ENCODE measurements at places on chromosomes 5 and 9.

DNA sequence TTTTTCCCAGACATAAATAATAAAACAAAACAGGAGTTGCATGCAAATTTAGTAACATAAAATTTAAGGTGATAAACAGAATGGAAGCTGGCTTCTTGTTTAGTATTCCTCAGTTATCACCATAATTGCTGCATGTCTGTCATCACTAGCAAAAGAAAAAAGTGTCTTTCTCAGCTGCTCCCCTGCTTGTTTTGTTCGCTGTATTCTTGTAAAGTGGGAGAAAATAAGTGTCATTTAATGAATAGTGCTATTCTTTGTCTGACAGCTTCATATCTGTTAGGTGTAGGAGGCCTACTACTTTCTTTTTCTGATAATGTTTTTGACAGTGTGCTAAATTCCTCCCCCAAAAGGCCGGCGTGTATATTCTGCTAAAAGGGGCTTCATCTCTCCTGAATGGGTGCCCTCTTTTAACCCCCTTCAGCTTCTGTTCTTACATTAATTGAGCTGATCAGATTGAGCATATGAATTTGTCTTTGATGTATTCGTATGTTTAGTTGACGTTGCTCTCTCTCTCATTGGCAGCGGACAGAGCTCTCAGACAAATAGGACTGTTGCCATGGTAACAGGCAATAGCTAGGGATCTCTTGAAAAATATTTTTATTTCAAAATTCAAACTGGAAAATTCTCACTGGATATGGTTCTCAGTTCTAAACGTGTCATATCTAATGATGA, 303.8 kb downstream of the KIAA0825 start:
- DNase-seq: no peak

- no peak for DNase-seq
These were observed 28.7 kb downstream of the TLE4 start for GRCh38 chr9:79600466-79600865.

DNA sequence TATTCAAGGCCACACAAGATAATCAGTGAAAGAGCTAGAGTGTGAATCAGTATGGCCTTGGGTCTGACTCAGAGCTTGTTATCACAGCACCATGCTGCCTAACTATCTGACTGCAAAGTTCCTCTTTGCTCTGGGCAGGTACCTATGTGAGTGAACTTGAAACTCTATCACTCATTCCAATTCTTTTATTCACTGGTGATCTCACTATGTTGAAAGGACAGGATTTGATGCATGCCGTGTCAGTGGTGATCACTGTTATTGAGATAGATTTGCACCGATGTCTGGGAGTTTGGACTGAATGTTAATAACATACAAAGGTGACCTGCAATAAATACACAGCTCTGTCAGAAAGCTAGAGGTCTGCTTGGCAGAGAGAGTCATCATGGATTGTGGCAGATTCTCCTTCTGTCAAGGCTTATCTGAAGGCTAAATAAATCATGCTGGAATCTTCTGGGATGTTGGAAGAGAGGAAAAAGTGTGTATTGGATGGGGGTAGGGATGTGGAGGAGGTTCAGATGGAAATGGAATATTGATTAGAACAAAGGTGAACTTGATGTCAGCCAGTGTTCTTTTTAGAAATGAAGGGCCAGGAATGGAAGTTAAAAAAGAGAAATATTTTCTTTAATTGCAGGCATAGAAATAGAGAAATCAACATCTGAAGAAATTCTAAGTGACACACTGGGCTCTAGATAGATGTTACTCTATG, 91.8 kb upstream of the TNC start:
- no peak for DNase-seq

- DNase-seq: no peak
These were observed 819.1 kb upstream of the GRAMD2B start for GRCh38 chr5:125604104-125604503.

DNA sequence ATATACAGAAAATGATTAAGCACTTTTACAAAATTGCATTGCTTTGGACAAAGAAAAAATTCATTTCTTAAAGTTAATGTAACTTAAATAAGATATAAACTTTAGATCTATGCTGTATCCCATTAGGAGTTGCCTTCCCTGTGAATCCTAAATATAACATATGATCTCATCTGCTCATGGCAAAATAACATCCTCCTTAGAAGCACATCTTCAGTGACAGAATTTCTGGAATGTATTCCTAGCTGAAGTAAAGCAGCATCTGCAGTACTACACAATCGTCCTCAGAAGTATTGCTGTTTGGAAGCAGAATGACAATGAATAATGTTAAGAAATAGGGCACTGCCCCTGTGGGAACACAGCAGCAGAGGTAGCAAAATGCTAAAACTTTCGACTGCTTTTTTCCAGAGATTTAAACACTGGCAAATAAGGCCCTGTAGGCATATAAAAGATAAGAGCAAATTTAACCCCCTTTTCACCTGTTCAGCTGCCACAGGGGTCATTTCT, 571.0 kb downstream of the PTPRD start:
- no peak for DNase-seq

DNA sequence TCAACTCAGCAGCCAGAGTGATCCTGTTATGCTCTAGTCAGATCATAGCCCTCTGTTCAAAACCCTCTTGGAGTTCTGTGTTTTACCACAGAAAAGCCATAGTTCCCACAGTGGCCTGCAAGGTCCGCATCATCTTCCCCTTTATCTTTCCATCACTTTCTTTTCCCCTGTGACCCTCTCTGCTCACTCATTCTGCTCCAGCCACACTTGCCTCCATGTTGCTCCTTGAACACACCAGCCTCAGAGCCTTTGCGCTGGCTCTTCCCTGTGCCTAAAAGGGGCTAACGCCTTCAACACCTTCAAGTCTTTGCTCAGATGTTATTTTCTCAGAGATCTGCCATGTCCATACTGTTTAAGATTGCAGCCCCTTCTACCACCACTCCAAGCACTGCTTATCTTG, 26.3 kb downstream of the CSF2 start:
- no peak for DNase-seq

DNA sequence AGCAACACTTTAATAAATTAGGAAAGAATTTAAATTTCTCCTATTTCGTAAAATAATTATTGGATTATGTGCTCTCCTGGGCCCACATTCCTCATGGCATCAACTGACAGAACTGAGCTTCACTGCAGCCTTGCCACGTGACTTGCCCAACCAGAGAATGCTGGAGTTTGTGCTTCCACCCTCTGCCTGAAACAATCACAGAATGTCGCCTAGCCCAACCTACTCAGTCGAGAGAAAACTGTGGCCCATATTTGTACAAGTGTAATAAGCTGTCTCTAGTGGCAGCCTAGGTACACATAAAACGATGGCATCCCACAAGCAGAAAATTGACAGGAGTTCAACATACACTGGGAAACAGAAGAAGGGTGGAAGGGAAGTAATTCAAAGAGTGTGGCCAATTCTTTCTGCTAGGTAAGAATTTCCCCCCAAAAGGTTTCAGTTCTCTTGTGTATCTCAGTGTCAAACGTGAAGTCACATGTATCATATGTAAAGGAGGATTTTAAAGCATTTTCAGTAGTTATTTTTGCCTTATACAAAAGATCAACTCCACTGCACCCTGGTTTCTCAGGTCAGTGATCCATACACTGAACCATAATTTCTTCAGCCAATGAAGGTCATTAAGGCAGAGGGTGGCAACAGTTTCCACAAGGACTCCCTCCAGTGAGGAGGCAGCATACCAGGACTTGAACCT, 41.7 kb downstream of the ZNF608 start:
- no peak for DNase-seq

GRCh38 chr9:95815961-95816360, 59.5 kb upstream of the ERCC6L2 start:
- DNase-seq: no peak

- no peak for DNase-seq
These were observed 21.0 kb upstream of the RHOBTB3 start for GRCh38 chr5:95709967-95710650.

DNA sequence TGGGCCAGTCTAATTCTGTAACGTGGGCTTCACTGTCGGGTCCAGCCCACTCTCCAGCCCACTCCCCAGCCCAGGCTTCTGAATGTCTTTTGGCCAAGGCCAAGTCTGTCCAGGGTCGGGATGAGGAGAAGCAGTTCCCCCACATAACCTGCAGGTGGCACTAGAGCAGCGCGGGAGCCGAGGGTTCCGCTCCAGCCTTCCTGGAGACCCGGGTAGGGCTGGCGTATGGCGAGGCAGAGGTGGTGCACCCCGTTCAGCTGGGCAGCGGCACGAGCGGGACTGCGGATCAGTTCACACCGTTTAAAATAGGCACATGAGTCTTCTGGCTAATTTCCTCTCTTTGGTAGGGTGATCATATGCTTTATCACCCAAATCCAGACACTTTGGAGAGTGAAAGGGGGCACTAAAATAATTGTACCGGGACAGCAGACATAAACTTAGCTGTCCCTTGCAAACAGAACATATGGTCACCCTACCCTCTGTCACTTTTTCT, 185.9 kb downstream of the MSX2 start:
- peak; percentile 28 for DNase-seq

GRCh38 chr9:109270441-109270840, 50.4 kb downstream of the EPB41L4B start:
- no peak for DNase-seq

DNA sequence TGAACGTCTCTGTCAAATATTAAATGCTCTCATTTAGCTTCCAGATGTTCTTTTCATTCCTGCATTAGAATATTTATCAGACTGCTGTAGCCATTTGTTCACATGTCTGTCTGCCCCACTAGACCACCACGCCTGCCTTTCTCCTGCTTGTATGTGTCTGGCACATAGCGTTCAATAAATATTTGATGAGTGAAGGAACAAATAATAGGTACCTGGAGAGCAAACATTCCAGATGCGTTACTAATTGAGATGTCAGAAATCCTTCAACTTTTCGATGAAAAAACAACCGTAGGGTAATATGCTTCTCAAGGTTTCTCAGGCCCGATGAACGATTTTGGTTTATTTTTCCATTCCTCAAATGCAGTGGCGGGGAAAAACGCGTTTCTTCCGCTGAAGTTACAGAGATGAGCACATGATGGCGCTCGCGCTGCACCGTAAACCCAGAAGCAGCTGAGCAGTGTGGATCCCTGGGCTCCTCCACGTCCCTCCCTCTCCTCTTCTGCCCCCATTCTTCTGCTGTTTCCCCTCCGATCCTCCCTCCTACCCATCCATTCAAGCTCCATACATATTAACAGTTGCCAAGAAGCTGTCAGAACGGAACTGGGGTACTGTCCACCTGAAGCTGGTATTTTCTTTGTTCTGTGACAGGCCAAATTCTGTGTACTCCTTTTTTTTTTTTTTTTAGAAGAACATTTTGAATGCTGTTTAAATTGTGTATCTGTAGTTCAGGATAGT, 245.4 kb downstream of the MPDZ start:
- DNase-seq: no peak

- DNase-seq: no peak
These were observed 361.3 kb downstream of the ENC1 start for GRCh38 chr5:74279244-74279643.

GRCh38 chr9:129624947-129625346, 1.0 kb upstream of the NTMT1 start:
- DNase-seq: no peak

DNA sequence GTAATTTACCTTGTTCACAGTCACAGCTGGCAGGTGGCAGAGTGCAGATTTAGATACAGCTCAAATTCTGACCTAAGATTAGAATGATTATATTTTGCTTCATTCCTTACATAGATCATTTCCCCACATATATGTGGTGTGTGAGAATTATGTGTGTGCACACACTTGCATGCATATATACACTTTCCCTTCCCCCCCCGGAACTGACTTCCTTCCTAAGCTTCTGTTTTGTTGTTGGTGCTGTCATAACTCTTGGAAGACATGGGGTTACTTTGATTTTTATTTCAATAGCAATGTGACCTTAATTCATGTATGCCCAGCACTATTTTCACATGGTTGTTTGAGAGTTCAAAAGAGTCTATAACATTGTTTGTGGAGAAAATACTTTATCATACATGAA, 112.8 kb downstream of the CMYA5 start:
- DNase-seq: no peak

DNA sequence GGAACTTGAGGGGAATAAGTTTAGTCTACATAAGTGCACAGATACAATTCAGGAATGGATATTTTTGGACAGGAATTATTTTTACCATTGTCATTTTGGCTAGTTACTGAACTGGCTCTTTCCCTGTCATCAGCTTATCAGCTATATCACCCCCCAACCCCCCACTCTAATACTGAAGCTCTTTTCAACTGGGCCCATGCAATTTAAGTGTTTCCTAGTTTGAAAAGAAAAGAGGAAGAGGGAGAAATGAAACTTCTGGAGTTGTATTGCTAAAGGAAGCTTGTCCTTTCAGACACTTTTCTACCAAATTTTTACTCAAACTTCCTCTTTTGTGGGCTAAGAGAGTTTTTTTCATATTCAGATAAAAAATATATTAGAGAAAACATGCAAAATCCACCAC, 18.5 kb upstream of the TIMD4 start:
- DNase-seq: no peak

- DNase-seq: no peak
These were observed 62.2 kb downstream of the RASEF start for GRCh38 chr9:83000765-83001164.

GRCh38 chr9:130890870-130891687, 5.5 kb downstream of the QRFP start:
- DNase-seq: no peak

DNA sequence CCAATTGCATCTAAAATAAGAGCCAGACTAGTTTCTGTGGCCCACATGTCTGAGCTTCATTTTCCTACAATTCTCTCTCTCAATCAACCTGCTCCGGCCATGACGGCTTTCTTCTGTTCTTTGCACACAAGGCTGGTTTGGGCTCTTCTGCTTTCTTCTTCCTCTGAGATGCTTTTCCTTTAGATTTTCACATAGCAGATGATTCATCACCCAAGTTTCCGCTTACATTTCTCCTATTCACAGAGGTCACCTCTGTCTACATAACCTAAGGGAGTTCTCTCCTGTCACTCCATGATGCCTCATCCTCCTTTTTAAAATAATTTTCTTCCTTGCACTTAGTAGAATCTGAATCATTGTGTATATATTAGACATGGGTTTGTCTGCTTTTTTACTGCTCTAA, 334.6 kb upstream of the TUSC1 start:
- no peak for DNase-seq

DNA sequence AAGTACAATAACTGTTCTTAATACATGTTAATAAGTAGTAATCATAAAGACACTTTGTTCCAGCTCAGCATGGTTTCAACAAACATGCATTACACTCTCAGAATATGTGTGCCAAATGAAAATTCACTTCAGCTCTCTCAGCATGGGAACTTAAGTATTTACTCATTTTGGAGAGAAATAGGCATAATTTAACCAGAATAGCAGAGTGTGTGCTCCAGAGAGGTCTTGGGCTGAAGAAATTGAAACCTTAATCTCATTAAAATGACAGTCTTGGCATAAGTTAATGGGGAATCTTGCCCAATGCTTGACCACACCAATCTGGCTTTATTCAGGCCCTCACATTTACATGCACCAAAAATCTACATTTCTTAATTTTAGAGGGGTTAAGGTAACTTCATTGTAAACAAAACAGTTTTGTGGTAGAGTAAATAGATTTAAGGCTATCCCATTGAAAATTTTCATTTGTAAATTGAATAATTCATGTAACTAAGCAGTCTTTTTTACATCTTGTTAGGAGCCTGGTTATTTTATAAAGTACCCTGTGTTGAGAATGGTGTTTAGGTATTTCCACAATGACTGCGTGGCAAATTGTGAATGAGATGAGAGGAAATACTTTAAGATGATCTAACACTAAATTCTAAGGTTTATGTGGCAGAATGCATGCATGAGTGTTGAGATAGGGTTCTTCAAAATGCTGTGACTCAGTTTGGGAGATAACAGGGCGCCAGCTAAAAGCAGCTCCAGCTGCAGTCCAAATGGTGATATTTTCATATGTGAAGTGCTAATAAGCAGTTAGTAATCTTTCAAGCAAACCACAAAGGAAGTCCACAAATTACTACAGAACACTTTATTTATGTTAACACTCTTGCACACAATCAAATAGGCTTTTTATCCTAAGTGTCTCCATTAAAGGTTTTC, 11.3 kb upstream of the LOX start:
- DNase-seq: no peak

All from NCI-H187 treated with DMSO at 0.1 percent for 48 hours (cell line).